Aorta (tissue), 5 donors: ENCODE measurements at places on chromosomes 13 and 19. TPM values are rescaled to one million over a fixed set of nuclear protein-coding genes. Genes with fewer than 3 reads are reported as not detected.

The NRTN gene
- not detected for total RNA-seq

The CCL25 gene
- not detected for total RNA-seq

The ZNF548 gene
- total RNA-seq, result 29.0 TPM

The RNF17 gene
- not detected for total RNA-seq

The ZNF229 gene
- total RNA-seq, result 5.4 TPM

The KANK3 gene
- total RNA-seq, result 23.9 TPM

The TMEM145 gene
- total RNA-seq, result not detected

The ZNF440 gene
- total RNA-seq, result 16.1 TPM

The LILRB3 gene
- total RNA-seq, result 26.7 TPM

The HS6ST3 gene
- total RNA-seq, result 4.9 TPM

The ZNF226 gene
- 23.6 TPM for total RNA-seq

The ZNF699 gene
- total RNA-seq, result 12.4 TPM

The LHB gene
- not detected for total RNA-seq

The LSR gene
- 13.1 TPM for total RNA-seq

The LGALS14 gene
- not detected for total RNA-seq

The ZNF541 gene
- 0.13 TPM for total RNA-seq

The TSPAN16 gene
- total RNA-seq, result not detected

The ADGRE2 gene
- 8.3 TPM for total RNA-seq

The DNASE2 gene
- total RNA-seq, result 39.5 TPM

The TRMT1 gene
- 23.9 TPM for total RNA-seq

The MAG gene
- total RNA-seq, result 0.42 TPM

The FGF22 gene
- 0.36 TPM for total RNA-seq

The SIGLEC9 gene
- total RNA-seq, result 11.5 TPM

The ZNF285 gene
- total RNA-seq, result 0.84 TPM

The IL12RB1 gene
- 2.6 TPM for total RNA-seq

The FPR3 gene
- total RNA-seq, result 25.1 TPM

The SLITRK5 gene
- 0.32 TPM for total RNA-seq

The UGGT2 gene
- 52.1 TPM for total RNA-seq
